ENCODE measurements at places on chromosomes 1 and 21. TPM values are rescaled to one million over a fixed set of nuclear protein-coding genes. Genes with fewer than 3 reads are reported as not detected.

SMCP gene
- total RNA-seq: not detected

PEX19 gene
- total RNA-seq: 48.8 TPM

IFNGR2 gene
- 34.6 TPM for total RNA-seq

CLCN6 gene
- total RNA-seq: 9.3 TPM

DNA sequence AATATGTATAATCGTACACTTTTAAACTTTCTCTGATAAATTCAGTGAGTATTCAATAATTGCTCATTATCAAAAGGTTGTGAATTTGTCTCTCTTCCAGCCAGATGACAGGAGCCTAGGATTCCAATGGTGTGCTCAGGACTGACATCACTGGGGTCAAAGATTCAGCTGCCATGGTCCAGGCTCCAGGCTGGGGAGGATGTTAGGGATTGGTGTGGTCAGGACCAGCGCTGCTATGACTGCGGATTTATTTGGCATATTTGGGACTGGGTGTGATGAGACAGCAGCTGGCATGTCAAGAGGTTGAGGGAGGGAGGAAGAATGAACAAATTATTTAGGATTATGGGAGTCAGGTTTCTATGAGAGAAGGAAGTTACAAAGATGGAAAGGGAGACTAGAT, 48.2 kb upstream of the ABCA4 start:
- peaks cover 8% of the 10 kb centered on the region for H3K27me3 ChIP-seq
- H3K36me3 ChIP-seq: no peaks in the 10 kb centered on the region
- H3K27ac ChIP-seq: no peak overlapping the region
- H3K4me1 ChIP-seq: no peaks in the 10 kb centered on the region
- no peak overlapping the region for H3K4me3 ChIP-seq

- H3K36me3 ChIP-seq: no peaks in the 10 kb centered on the region
- H3K4me1 ChIP-seq: no peaks in the 10 kb centered on the region
- DNase-seq: no peak
- H3K4me3 ChIP-seq: no peak overlapping the region
- no peaks in the 10 kb centered on the region for H3K27me3 ChIP-seq
Observed at GRCh38 chr1:83882906-83883305, 116.0 kb downstream of the TTLL7 start.

DNA sequence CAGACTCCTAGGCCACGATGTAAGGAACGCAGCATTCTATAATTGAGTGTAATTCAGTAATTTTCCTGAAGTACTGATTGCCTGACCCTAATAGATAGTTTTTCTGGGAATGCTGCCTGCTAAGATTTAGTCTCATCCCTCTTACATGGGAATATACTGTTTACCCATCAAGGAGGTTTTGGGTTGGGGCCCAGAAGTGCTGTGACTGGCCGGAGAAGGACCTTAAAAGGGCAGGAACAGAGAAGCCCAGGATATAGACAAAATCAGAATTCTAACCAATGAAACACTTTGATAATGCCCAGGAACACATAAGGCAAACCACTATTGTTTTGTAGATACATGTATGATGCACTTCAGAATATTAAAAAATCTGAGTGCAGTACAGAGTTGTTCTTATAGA, 111.6 kb downstream of the RGS2 start:
- no peaks in the 10 kb centered on the region for H3K36me3 ChIP-seq
- H3K4me1 ChIP-seq: no peaks in the 10 kb centered on the region
- DNase-seq: no peak

LGR6 gene
- total RNA-seq: 0.22 TPM

ZNF695 gene
- total RNA-seq: 6.3 TPM
